ENCODE measurements at places on chromosomes 5 and 9. TPM values are rescaled to one million over a fixed set of nuclear protein-coding genes. Genes with fewer than 3 reads are reported as not detected.

GRCh38 chr5:158423623-158424200 lies 564.8 kb upstream of the CLINT1 start:
- no peak for DNase-seq

DNA sequence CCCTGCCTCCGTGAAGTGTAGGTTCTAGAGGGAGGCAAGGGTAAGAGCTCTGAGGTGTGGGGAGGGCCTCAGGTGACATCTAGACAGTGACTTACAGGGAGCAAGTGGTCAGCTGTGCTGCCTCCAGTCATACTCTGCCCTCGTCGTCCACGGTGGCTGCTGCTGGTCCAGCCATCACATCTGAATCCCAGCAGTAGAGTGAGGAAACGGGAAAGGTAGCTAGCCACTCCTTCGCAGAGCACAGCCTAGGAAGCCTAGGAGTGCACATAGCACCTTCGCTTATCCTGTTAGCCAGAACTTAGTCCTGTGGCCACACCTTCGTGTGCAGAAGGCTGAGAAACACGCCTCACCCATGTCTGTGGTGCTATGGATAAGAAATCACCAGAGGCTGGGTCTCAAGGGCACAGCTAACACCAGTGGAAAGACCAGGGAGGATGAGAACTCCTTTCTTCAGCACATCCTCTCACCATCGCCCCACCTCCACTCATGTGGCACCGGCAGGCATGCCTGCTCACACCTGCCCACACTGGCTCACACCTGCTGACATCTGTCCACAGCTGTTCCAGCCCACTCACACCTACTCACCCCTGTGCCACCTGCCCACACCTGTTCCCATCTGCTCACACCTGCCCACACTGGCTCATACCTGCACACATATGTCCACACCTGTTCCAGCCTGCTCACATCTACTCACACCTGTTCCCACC lies 44.5 kb upstream of the SLC6A19 start:
- no peak for DNase-seq

DNA sequence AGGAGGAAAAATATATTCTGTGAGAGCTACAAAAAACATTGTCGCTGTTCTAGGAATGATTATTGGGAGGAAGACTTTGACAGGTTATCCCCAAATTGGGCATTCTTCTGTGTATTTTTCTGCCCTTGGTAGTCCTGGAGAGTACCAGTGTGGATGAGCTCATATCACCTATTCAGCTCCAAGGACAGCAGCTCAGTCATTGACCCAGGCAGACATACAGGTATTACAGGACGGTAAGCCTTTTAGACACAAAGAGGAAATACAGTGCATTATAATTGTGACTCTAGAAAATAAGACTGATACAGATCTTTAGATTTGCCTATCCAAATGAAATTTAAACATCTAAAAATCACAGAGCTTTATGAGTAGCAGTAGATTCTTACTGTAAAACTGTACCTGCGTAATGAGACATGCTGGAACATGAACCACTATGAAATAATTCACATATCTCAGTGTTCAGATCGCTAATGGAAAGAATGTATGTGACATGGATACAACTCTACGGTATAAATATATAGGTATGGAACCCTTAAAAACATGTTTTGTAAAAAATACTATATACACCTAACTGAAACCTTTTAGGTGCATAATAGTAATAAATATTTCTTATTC lies 56.0 kb downstream of the PLK2 start:
- DNase-seq: no peak

- DNase-seq: no peak
Observed at GRCh38 chr9:115022760-115023434, 92.5 kb upstream of the TNFSF8 start.

GRCh38 chr9:113624721-113625120 lies 161.2 kb downstream of the RGS3 start:
- DNase-seq: no peak

DNA sequence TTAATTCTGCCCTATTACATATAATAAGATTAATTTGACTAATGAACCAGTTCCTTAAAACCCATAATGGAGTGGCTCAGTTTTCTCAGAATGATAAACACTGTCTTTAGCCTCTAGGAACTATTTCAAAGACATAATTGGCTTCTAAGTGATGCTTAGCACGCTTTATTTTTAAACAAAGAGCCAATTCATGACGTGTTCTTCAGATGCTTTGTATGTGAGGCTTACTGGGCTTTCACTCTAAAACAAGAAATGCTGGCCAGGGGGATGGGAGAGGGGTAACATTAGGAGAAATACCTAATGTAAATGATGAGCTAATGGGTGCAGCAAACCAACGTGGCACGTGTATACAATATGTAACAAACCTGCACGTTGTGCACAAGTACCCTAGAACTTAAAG lies 7.6 kb upstream of the SFXN1 start:
- DNase-seq: no peak

DNA sequence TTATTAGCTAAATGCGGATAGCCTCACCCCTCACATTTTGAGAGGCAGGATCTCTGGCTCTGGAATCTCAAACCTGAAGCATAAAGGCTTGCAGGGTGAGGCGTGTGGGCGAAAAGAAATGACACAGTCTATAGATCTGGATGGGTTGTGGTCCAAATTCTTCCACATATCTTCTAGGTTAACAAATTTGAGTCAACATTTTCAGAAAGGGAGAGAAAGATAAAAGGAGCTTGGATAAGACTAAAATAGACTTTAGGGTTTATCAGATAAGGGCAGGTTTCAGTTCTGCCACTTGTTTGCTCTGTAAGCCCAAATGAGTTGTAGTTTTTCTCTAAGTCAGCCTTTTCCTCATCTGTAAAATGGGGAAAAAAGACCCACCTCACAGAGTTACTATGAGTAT lies 220.9 kb downstream of the TRIM32 start:
- no peak for DNase-seq

DNA sequence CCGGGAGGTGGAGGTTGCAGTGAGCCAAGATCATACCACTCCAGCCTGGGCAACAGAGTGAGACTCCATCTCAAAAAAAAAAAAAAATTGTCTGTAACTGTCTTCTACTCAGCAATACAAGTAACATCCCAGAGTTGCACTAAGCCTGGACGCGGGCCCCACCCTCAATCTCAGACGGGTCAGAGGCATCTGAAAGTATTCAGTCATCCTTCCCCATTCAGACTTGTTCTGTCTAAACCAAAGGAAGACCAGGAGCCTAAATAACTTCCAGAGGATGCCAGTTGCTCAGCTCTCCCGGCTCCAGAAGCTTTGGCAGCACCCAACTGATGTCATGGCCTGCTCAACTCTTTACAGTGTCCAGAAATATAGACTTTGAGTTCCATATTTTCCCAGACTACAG lies 218.6 kb downstream of the AUH start:
- no peak for DNase-seq

DNA sequence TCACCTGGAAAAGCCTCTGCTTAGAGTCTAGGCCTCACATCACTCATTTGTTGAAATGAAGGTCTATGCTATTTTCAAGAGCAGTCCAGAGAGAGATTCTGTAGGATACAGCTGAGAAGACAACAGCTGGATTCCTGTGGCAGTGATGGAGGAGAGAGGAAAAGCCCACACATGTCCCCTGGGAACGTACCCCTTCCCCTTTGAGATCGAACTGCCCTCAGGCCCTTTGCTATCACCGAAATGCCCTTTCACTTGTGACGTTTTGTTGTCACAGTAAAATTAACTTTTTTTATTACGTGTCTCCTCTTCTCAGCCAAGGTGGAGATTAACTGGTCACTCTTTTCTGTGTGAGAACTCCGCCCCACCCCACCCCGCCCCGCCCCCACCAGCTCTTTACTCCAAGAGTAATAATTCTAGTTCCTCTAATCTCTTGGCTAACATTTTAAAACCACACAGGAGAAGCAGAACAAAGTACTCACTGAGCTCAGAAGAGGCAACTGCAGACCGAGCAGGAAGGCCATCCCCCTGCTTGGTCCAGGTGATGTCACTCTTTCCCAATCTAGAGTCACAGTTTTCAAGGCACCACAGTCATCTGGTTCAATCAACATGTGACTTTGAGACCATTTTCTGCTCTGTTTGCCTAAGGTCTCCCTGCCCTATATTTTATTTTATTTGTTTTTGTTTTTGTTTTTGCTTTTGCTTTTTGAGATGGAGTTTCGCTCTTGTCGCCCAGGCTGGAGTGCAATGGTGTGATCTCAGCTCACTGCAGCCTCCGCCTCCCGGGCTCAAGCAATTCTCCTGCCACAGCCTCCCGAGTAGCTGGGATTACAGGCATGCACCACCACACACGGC lies 105.6 kb downstream of the SUSD1 start:
- no peak for DNase-seq

- no peak for DNase-seq
Observed at GRCh38 chr5:6319116-6319515, 59.2 kb downstream of the MED10 start.

DNA sequence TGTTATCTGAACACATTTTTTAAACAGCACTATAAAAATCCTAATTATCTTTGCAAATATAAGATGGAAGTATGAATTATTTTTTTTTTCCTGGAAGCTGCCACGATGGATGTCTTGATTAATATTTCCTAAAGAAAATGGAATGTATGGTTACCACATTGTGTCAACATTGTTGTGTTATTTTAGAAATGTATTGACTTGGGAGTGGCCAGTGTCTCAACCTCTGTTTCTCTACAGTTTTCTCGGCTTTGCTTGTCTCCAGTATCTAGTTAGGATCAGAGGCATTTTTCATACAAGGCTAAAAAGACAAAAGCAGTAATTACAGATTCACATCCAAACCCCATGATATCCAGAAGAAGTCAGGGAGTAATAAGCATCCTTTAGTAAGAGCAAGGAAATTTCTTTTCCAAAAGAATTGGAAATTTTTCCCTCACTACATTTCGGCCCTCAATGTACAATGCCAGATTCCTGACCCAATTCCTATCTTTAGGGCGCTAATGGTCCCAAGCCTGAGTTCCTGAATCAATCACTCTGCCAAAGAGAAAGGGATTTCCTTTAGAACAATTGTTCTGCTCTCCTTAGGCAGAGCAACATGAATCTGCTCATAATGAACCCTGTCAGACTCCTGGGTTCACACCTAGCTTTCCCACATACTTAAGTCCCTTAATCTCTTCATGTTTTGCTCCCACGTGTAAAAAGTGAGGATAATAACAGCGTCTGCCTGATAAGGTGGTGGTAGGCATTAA lies 111.7 kb downstream of the EDIL3 start:
- no peak for DNase-seq

GRCh38 chr9:125325826-125326225 lies 64.2 kb downstream of the GAPVD1 start:
- no peak for DNase-seq

- DNase-seq: no peak
Observed at GRCh38 chr9:4461437-4461836, 28.8 kb upstream of the SLC1A1 start.

GRCh38 chr5:160930406-160930805 lies 78.4 kb upstream of the ATP10B start:
- peak; percentile 75 for DNase-seq

NPM1 gene
- total RNA-seq: 430 TPM

CDH9 gene
- total RNA-seq: 0.25 TPM

RNF183 gene
- total RNA-seq: 1.7 TPM

C6 gene
- 9.4 TPM for total RNA-seq

TOR4A gene
- total RNA-seq: 4.5 TPM

ACOT12 gene
- total RNA-seq: 0.31 TPM

PDE6A gene
- 3.2 TPM for total RNA-seq

ENTPD2 gene
- 5.7 TPM for total RNA-seq

STING1 gene
- total RNA-seq: 14.2 TPM

KDM4C gene
- total RNA-seq: 48.8 TPM

Measured in testis (tissue), 5 donors.